ENCODE measurements at places on chromosomes 1 and 21.

- no peak for DNase-seq
These were observed 604 bp downstream of the FGR start for GRCh38 chr1:27634177-27634984.

- no peak for DNase-seq
These were observed 24.6 kb upstream of the ZNF648 start for GRCh38 chr1:182086136-182086535.

DNA sequence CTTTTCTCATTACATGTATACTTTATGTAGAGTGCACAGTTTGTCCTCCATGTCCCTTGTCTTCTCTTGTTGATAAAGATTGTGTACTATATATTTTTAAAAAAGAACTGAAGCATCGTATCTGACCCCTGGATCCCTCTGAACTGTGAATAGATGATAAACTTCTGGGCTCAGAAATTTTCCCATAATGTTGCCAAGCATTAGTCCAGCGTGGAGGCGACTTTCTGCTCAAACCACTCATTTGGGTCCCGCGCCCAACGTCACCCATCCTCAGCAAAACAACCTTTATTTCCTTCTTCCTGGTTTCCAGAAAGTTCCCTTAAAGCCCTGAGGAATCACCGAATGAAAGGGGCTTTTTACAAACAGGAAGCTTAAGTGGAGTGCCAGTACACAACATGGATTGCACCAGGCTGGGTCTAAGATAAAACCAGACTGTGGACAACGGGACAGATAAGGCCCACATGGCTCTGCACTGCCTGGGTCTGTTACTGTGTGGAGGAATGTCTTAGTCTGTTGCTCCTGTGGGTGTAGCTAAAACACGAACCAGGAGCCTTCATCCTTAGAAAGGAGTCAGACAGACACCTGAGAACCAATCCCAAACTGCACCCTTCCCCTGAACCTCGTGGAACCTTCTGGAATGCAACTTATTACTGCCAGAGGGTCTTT lies 15.6 kb downstream of the EVA1C start:
- no peak for DNase-seq

DNA sequence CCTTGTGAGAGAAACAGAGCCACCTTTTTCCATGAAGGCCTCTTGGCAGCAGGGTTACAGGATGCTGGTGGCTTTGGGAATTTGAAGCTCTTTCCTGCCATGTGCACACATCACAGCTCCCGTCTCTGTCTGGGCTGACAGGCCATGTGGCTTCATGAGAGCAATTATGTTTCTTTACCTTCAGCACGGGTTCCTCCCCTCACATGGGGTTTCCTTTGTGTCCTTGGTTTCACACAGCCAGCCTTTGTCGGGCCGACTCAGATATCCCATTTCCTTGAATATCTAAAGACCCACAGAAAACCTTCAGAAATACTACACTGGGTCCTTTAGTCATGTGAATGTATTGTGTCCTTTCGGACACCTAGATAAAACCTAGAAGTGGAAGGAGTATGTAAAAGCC lies 7.1 kb downstream of the CLIC6 start:
- DNase-seq = no peak
